ENCODE measurements at places on chromosomes 11 and 22.

GRCh38 chr22:21570398-21570797 lies 2.9 kb downstream of the UBE2L3 start:
- no peak for DNase-seq

DNA sequence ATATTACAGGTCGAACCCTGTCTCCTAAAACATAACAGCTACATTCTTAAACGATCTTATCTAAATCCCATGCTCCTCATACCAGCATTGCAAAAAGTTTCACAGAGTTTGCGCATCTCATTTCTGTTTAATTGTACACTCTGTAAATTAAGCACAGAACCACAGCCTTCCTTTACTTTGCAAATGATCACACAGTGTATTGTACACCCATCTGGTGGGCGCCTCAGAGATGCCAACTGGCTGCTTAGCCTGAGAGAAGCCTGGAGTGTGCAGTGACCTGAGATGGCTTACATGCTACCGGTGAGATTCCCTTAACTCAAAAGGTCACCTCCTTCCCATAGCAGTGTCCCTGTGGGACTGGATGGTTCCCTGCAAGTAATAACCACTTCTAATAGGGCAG lies 1077.3 kb downstream of the OPCML start:
- DNase-seq = no peak

- no peak for DNase-seq
Measured at GRCh38 chr11:119805663-119806062, 76.7 kb upstream of the NECTIN1 start.

- DNase-seq = peak; percentile 9
Measured at GRCh38 chr11:97332271-97332670, 942.5 kb downstream of the JRKL start.

DNA sequence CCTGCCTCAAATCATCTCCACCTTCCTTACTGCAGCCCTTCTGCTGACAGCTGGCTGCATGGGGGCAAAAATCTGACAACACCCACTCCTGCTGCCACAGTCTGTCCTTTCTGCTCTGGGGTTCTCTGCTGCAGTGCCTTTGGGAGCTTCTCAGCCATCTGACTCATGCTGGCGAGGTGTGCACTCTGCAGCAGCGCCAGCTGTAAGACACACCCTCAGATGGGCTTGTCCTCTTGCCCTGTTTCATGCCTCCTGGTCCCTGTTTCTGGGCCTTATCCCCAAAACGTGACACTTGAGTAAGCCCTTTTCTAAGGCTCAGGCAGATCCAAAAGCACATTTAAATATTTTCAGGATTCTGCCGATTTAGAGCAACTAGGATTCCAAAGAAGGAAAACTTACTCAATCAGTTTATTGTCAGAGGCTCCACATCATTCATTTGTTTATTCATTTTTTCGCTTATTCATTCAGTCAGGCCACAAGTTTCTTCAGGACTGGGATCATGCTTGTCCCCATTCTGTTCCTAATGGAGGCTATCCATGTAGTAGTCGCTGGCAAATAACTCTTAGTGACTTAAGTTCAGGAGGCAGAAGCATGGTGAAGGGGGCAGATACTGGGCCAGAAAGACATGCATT lies 60.2 kb downstream of the SMIM38 start:
- DNase-seq = no peak

DNA sequence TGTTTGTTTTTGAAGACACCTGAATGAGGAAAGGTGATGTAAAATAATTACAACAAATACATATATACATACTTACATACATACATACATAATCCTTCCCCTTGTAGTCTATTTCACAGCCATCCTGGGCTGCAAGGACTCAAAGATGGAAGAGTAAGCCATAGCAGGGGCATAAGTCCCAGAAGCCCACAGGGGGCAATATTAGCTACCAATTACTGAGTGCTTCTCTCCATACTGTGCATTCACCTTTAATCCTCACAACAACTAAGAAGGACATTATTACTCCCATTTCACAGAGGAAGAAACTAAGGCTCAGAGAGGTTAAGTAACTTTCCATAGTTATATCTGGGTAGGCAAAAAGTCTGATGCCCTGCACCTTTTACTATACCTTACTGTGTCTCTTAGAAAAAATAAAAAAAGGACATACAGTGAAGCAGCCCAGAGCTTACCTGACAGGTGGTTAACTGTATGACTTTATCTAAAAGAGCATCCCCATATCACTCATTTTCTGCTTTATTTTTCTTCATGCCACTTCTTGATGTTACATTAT lies 2.7 kb downstream of the SERGEF start:
- no peak for DNase-seq

DNA sequence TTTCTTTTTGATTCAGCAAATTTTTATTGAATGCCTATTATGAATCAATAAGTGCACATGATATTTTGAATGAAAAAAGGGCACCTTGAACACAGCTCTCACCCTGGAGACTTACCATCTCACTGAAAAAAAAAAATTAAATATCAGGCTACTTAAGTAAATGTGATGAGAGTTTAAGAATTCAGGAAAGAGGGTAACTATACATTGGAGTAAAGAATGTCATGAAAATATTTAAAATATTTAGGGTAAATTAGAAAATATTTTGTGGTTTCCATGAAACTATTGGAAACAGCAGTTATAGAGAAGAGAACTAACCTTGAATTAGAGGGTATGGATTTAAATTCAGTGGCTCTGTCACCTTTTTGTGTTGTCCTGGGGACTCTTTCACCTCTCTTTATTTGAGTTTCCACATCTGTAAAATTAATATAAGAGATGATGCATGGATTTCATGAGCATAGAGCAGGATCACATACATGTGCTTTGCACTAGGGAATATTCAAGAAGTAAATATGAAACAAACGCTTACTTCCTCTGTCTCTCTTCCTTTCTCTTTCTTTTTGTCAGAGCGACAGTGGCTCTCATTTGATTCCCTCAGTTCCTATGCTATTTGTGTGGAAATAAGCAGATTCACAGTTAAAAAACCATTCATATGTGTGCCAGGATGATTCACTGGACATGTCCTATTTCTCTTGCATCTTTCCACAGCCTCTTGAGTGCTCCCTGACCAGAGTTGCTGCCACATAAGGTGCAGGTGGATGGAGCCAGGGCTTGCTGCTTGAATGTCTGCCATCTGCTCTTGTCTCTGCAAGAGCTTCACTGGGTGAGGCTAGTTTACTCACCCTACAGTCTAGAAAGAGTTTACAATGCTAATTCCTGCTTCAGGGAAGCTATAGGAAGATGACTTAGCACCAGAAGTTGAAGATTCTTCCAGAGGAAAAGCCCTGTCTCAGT lies 533.1 kb downstream of the ETS1 start:
- DNase-seq = no peak

DNA sequence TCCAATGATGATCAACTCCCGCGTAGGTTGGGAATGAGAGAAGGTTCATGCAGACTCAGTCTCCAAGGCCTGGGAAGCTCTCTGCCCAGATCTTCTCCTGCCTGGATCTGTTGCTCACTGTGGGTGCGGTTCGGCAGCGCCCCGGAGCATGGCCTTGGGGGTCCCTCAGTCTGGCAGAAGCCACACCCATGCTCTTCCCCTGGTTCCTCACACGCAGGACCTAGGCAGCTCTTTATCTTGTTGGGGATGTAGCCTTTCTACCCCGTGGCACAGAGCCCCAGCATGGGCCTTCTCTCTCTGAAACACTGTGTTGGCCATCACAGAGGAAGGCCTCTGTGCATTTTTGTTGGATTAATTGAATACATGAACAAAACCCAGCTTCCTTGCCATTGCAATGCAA lies 1461.6 kb downstream of the BRD1 start:
- no peak for DNase-seq

GRCh38 chr11:94790661-94791180 lies 22.6 kb downstream of the AMOTL1 start:
- peak; percentile 37 for DNase-seq

- DNase-seq = peak; percentile 70
Measured at GRCh38 chr11:102347462-102348370, 702 bp downstream of the BIRC2 start.

- peak; percentile 3 for DNase-seq
Measured at GRCh38 chr11:114964676-114965214, 286.4 kb downstream of the NXPE2 start.

GRCh38 chr11:77211040-77211451 lies 83.0 kb downstream of the MYO7A start:
- DNase-seq = no peak

- no peak for DNase-seq
Measured at GRCh38 chr22:40805699-40806203, 13.4 kb downstream of the SLC25A17 start.

GRCh38 chr11:91981995-91982394 lies 242.6 kb upstream of the FAT3 start:
- DNase-seq = peak; percentile 21

- DNase-seq = peak; percentile 68
Measured at GRCh38 chr11:107590460-107591377, at the start of gene ELMOD1. Gene ELMOD1, plus strand, starts transcription at chr11:107591147. Its CDS starts 27,043 bp downstream, at chr11:107618190.

DNA sequence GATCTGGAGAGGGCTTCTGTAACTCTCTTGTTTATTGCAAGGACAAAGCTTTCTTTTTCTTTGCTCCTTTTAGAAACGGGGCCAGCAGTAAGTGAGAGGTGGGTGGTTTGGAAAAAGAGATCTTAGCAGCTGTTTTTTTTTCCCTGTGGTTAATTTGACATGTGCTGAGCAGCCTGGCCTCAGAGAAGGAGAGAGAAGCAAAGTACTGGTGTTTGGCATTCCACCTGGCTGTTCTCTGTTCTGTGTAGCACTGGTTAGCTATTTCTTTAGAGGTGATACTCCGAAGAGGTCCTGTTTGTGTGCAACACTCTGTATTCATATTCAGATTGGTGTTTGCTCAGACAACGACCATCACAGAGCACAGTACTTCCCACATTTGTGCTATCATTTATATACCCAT lies 80.8 kb upstream of the SORL1-AS1 start:
- DNase-seq = peak; percentile 20

DNA sequence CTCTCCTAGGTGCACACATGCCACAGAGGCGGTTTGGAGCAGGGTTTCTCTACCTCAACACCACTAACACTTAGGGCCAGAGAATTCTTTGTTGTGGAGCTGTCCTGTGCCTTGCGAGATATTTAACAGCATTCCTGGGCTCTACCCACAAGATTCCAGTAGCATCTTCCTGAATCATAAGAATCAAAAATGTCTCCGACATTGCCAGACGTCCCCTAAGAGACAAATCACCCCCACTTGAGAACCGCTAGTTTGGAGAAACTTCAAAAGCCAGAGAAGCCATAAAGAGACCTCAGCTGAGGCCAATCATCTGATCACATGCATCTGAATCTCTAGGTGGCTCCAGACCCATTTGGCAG lies 16.1 kb downstream of the MFNG start:
- DNase-seq = no peak

DNA sequence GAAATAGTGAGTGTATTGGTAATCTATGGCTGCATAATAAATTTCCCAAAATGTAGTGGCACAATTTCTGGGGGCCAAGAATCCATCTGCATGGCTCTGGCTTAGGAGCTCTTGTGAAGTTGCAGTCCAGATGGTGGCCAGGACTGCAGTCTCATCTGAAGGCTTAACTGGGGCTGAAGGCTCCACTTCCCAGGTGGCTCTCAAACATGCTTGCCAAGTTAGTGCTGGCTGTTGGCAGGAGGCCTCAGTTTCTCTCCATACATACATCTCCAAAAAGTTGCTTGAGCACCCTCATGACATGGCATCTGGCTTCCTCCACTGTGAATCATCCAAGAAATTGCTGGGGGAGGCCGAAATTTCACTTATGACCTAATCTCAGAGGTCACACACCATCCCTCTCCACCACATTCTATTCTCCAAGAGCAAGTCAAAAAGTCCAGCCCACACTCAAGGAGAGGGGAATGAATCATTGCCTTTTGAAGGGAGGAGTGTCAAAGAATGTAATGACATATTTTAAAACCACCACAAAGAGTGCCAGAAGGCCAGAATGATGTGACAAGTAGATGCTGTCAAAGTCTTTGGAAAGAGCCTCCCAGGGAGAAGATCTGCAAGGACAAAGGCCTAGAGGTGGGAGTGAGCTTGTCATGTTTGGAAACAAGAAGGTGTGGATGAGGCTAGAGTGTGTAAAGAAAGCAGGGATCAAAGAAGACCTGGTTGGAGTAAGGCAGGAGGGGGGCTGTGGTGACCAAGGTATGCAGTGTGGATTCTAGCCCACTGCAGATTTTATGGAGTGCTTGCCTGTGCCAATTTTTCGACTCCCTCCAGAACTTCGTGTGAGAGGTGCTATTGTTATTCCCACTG lies 566.2 kb downstream of the MIAT start:
- no peak for DNase-seq

DNA sequence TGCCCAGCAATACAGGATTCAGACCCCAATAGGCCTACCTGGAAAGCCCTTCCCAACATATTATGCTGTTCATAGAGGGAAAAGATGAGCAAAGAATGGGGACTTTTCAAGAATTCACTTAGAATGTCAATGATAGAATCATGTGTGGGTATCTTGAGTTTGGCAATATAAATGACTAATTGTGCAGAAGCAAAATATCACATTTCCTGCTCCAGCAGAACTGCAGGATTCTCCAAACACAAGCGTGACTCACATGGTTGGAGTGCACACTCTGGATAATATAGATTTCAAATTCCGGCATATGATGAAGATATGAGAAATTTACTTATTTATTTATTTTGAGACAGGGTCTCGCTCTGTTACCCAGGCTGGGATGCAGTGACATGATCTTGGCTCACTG lies 12.5 kb upstream of the APOL5 start:
- no peak for DNase-seq

DNA sequence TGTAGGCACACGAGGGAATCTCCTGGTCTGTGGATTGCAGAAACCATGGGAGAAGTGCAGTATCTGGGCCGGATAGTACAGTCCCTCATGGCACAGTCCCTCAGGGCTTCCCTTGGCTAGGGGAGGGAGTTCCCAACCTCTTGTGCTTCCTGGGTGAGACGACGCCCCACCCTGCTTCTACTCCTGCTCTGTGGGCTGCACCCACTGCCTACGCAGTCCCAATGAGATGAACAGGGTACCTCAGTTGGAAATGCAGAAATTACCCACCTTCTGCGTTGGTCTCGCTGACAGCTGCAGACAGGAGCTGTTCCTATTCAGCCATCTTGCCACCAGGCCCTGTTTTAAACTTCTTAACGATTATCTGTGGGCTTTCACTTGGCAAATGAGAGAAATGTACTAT lies 157.2 kb upstream of the CARD18 start:
- no peak for DNase-seq

DNA sequence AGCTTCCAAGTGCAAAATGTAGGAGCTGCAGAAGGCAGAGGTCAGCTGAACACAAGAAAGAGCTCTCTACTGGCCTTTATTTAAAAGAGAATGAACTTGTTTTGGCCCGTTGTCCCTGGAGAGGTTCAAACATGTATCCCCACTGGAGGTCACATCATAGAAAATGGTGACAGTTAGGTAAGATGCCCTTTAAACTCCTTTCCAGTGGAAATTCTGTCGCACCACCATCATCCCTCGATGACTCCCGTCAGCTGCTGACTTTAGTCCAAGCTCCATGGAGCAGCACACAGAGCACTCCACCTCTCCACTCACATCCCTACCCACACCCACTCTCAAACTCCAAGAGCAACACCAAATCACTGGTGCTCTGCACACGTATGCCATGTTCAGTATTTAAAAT lies 15.2 kb upstream of the P4HA3 start:
- no peak for DNase-seq
